ENCODE measurements at places on chromosomes 13 and 19. TPM values are rescaled to one million over a fixed set of nuclear protein-coding genes. Genes with fewer than 3 reads are reported as not detected.

CLEC11A gene
- 3.7 TPM for total RNA-seq

RETN gene
- not detected for total RNA-seq

LCP1 gene
- total RNA-seq, result 2.8 TPM

CPB2 gene
- total RNA-seq, result not detected

FUT2 gene
- total RNA-seq, result 10.4 TPM

CRLF1 gene
- 2.4 TPM for total RNA-seq

FAM83E gene
- total RNA-seq, result 2.0 TPM

MYO1F gene
- total RNA-seq, result 0.07 TPM

PEPD gene
- 41.2 TPM for total RNA-seq

MAG gene
- total RNA-seq, result not detected

ZNF888 gene
- 4.1 TPM for total RNA-seq

IL4I1 gene
- not detected for total RNA-seq

MBNL2 gene
- total RNA-seq, result 16.4 TPM

MAST1 gene
- 0.23 TPM for total RNA-seq

PODNL1 gene
- total RNA-seq, result 7.2 TPM

KIR3DL3 gene
- not detected for total RNA-seq

ZNF729 gene
- total RNA-seq, result not detected

FXYD3 gene
- 658 TPM for total RNA-seq

EFNA2 gene
- not detected for total RNA-seq

ZNF540 gene
- total RNA-seq, result 0.35 TPM

GAPDHS gene
- not detected for total RNA-seq

SPIB gene
- total RNA-seq, result not detected

KCNK6 gene
- total RNA-seq, result 29.0 TPM

NAPSA gene
- total RNA-seq, result 0.56 TPM

NOTCH3 gene
- 106 TPM for total RNA-seq

TSPAN16 gene
- total RNA-seq, result not detected

SBSN gene
- 80.8 TPM for total RNA-seq

SULT2A1 gene
- not detected for total RNA-seq

KLK12 gene
- total RNA-seq, result 33.1 TPM

ICAM5 gene
- 3.6 TPM for total RNA-seq

PDE4A gene
- 0.71 TPM for total RNA-seq
